NB4 (cell line): ENCODE measurements at places on chromosomes 2 and 18.

- peak; percentile 51 for DNase-seq
These were observed 347.5 kb upstream of the SALL3 start for GRCh38 chr18:78632111-78632541.

DNA sequence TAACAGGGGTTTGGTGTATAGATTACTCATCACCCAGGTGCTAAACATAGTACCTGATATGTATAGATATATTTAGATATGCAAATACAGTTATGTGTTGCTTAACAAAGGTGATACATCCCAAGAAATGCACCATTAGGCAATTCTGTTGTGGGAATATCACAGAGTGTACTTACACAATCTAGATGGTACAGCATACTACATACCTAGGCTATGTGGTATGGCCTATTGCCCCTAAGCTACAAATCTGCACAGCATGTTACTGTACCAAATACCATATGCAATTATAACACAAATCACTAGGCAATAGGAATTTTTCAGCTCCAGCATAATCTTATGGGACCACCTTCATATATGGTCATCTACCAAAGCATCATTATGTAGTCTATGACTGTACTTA is 43.5 kb upstream of the NPAS2 start:
- no peak for DNase-seq

GRCh38 chr2:238061315-238062202 is 758 bp downstream of the SCLY start:
- peak; percentile 71 for DNase-seq

- no peak for DNase-seq
These were observed 12.5 kb upstream of the ARMC9 start for GRCh38 chr2:231185886-231186285.

DNA sequence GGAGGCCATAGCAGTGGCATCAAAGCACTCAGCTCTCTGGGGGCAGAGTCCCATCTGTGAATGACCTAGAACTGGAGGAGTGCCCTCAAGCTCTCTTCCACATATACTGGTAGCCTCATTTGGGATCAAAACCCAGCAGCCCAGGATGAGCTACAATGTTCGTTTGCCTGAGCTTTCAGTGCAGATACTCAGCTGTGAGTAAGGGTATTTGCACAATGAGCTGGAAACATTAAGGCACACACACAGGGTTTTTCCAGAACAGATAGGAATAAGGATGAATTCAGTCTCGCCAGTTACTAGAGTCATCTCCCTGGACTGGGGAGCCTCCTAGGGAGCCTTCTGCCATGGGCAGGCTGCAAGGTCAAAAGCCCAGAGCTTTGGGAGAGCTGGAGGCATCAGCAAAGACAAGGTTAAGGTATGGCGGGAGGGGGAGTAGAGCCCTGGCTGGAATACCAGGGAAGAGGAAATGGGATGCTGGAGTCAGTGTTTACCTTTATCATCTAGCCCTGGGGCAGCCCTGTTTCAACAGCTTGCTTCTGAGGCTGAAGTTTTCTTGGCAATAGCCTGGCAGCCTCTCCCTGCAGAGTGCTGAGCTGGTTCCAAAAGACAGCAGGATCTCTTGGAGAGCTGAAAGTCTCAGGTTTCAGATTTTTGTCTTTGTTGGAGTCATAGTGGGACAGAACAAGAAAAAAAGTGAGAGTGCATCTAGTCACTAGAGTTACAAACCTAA is 187.7 kb downstream of the LOXHD1 start:
- DNase-seq: no peak

GRCh38 chr2:30826481-30826880 is 19.2 kb upstream of the CAPN13 start:
- no peak for DNase-seq
